ENCODE measurements at places on chromosomes 2 and 18.

DNA sequence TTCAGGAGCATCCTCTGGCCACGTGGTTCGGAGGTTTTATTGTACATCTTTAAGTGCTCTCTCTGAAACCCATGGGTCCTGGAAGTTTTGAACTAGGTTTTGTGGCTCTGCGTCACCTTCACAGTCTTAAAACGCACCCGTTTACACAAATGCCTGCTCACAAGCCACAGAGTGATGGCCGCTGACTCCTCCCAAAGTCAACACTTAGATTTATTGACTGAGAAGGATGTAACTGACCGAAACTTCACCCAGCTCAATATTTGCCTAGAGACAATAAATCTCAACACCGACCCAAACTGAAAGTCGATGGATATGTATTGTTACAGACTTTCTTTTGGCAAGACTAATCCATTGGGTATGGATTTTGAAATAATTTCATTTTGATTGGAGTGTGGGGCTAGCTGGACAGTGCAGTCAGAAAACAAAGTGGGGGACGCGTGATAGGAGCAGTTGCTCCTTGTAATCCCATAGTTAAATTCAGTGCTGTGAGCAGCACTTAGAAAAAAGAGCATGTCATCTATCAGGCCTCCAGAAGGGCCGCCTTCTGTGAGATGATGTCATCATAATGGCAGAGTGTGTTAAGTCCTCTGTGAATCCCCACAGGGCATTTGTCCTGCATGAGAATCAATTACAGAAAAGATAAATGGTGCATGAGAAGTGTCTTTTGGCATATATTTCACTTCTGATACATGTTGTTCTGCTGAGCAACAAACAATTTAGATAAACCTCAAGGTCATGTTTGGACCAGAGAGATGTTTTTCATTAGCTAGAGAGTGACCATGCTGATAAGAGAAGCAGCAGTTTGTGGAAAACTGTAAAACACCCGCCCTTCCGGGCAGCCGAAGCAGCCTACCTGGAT, 183.7 kb downstream of the INO80D start:
- DNase-seq = no peak

- no peak for DNase-seq
Observed at GRCh38 chr2:33518929-33519328, 42.5 kb downstream of the RASGRP3 start.

DNA sequence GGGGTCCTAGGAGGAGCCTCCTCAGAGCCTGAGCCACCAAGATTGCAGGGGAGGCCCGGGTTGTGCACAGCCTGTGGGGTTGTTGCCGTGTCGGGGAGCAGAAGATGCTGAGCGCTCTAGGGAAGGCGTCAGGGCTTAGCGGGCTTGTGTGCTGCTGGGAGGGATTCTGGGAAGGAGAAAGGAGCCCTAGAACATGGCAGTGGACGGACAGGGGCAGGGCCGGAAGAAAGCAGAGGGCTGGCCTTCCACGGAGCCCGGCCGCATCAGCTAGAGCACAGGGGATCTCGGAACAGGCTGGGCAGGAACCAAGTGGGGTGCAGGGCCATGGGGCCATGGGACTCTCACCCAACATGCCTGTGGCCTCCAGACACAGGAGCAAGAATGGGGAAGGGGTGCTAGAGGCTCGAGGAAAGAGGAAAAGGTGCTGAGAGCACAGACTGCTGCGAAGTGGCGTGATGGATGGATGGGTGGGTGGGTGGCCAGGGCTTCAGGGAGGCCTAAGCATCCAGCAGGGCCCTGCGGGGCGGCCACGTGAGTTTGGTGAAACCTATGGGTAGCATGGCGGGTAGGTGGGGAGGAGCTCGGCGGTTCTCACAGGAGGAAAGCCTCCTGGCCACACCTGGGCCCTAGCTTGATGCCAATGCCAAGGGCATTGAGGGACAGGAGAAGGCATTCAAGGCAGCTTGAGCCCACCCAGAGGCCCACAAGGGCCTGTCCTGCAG, 35.8 kb downstream of the MTERF4 start:
- no peak for DNase-seq

- no peak for DNase-seq
Observed at GRCh38 chr2:166314022-166314759, 61.6 kb downstream of the SCN9A start.

DNA sequence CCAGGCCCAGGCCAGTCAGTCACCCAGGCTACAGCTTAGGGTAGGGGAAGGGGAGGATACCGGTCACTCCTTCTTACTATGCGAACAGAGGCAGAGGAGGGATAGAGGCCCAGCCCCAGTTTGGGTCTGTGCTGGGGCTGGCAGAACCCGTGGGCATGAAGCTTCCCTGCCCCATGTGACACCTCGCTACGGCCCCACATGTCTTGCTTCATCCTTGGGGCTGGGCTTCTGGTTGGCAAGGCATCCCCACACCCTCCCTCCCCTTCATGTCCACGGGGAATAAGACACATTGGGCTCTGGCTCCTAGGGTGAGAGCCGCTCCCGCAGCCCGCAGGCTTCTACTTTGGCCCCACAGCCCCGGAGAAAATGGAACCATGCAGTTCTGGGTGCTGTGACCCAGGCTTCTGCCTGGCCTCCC, 32.4 kb downstream of the HS1BP3 start:
- no peak for DNase-seq

Measured in NCI-H2029 treated with DMSO at 0.1 percent for 48 hours (cell line).